ENCODE measurements at places on chromosomes 16 and 17.

- no peak for DNase-seq
Measured at GRCh38 chr16:74192281-74192797, 104.3 kb upstream of the PSMD7 start.

GRCh38 chr16:9047689-9048301 is 43.6 kb upstream of the HAPSTR1 start:
- DNase-seq, result no peak

DNA sequence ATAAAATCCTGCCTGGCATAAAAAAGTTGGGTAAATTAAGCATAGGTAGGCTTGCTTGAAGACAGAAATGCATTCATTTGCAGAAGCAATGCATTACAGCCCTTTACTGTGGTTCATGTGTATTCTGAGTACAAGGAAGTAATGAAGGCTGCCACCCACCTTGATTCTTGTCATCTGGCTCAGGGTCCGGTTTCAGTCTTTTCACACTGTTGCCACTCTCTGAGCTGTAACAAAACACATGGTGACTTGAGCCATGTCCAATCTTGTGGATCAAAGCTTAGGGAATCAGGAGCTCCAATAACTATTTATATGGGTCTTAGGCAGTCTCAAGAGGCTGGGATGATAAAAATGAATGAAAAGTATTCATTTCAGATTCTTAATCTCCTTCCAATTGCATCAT is 22.0 kb downstream of the PSME3IP1 start:
- no peak for DNase-seq

GRCh38 chr17:73660366-73660765 is 16.1 kb upstream of the SDK2 start:
- DNase-seq, result no peak

DNA sequence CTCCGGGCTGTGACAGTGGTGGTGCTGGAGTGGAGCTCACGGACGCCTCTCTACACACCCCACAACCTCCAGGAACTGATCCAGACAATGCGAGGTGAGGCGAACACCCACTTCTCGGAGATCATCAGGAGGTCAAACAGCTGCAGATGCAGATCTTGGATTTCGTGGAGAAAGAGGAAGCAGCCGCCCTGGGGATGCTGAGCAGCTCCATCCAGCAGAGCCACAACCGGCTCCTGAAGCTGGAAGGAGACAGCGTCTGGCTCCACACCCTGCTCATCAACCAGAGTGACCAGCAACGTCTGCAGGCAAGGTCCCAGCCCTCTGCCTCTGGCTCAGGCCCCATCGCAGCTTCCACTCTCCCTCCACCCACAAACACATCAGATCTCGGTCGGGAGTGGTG is 13.2 kb upstream of the SLC16A5 start:
- DNase-seq, result no peak

DNA sequence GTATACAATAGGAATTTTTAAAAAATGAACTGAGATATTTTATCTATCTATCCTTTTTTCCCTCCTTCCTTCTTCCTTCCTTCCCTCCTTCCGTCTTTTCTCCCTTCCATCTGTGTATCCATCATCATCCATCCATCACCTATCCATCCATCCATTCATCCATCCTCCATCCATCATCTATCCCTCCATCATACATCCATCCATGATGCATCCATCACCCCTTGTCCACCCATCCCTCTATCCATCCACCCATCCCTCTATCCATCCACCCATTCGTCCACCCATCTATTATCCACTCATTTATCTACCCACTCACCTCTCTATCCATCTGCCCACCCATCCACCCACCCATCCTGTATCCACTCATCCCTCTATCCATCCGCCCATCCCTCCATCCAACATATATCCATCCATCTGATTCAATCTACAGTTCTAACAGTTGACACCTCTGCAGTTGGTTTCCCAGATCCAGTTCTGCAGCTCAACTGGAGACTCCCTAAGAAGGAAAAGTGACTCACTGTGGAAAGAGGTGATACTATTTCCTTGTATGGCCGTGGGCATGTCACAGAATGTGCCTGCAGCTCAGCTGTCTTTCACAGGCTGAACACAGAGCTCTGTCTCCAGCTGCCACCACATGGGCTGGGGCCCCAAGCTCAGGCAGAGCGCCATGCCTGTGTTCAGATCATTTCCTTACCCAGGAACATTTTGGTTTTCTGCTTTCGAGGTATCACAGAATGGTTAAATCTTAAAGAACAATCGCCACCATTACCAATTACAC is 130.8 kb downstream of the XYLT1 start:
- DNase-seq, result no peak

GRCh38 chr17:47285003-47285402 is 31.4 kb downstream of the ITGB3 start:
- DNase-seq, result no peak

GRCh38 chr16:24998201-24998600 is 17.0 kb downstream of the ARHGAP17 start:
- DNase-seq, result no peak

DNA sequence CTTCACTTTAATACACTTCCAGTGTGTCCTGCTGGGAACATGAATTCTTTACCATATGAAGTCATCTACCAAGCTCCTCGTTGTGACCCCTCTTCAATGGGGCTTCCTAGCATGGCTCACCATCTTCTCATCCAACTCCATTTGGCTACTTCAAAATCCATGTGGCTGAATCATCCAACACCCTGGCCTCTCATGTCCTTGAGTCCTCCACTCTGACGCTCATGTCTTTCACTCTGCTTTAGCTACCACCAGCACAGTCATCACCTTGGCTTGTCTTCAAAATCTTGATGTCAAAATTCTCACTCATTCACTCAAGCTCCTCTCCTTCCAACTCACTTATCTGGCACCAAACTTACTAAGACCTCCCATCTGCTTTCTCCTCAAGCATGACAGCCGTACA is 35.8 kb downstream of the AMFR start:
- DNase-seq, result no peak

DNA sequence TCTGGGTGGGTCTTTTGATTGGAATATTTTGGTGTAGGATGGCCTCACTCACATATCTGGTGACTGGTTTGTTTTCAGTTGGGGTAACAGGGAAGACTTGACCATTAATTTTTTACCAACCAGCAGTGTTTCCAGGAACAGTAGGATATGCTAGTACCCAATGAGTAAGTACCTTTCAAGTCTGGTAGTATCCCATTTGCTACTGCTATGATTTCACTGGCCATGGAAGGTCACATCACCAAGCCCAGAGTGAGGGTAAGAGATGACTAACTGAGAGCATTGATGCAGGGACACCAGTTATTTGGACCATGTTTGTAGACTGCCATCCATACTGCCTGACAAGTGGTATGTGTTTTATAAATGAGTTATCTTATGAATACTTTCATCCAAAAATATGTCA is 277.7 kb downstream of the MAP2K6 start:
- DNase-seq, result no peak

DNA sequence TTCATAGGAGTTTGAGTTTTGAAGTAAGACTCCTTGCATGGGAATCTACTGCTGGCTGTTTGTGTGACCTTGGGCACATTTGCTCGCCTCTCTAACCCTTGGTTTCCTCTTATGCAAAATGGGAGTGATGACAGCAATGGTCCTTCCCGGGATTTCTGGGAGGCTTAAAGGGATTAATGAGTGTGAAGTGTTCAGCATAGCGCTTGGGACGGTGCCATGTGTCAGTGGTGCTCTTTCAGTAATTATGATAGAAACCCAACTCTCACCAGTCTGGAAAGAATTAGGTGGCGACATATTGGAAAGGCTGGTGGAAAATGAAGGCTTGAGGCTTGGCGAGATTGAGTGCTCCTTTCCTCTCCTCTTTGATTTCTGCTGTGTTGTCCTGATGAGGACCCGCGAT is 429.2 kb upstream of the EEF2KMT start:
- no peak for DNase-seq

DNA sequence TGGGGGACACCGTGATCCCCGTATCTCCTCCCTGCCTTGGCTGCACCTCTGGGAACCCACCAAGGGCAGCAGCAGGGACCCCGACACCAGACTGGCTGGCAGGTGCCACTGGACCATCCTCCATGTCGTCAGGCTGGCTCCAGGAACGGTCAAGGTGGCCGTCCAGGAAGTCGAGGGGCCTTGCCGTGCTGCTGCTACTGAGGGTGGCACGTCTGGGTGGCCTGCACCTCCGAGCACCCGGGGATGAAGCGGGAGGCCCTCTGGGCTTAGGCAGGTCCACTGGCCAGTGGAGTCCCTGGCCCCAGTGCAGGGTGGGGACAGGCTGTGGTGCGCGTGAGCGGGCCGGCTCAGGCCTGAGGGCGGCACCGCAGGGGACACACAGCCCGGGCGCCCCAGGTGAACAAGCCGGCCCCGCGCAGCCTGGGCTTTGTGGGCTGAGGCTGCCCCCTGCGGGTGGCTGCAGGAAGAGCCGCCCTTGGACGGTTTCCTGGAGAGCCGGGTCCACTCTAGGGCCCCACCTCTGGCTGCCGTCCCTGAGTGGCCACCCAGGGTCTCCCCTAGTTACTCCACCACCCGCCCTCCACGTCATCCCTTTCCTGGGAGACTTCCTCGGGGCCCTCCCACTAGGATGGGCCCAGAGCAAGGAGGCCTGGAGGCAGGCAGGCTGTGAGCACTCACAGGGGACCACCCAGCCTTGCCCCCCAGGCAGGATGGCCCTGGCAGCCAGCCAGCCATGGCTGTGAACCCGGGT is 42.8 kb upstream of the ZC3H18 start:
- DNase-seq, result peak; percentile 83

DNA sequence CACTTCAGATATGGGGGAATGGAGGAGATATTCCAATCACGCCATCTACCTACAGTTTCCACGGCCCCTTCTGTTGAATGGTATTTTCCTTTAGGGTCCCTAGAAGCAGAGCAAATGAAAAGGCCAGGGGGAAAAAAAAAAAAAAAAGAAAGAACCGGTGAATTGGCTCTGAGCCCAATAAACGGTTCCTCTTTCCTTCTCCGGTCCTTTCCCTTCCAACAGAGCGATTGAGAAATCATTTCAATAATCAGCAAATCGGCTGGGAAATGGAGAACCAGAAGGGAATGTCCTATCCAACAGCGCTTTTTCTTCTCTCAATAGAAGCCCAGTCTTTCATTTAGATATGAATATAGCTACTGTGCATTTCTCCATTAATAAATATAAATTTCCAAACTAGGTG is 26.8 kb upstream of the HOXB13 start:
- DNase-seq, result no peak

- peak; percentile 84 for DNase-seq
Measured at GRCh38 chr17:67245694-67246402, 852 bp upstream of the HELZ start.

DNA sequence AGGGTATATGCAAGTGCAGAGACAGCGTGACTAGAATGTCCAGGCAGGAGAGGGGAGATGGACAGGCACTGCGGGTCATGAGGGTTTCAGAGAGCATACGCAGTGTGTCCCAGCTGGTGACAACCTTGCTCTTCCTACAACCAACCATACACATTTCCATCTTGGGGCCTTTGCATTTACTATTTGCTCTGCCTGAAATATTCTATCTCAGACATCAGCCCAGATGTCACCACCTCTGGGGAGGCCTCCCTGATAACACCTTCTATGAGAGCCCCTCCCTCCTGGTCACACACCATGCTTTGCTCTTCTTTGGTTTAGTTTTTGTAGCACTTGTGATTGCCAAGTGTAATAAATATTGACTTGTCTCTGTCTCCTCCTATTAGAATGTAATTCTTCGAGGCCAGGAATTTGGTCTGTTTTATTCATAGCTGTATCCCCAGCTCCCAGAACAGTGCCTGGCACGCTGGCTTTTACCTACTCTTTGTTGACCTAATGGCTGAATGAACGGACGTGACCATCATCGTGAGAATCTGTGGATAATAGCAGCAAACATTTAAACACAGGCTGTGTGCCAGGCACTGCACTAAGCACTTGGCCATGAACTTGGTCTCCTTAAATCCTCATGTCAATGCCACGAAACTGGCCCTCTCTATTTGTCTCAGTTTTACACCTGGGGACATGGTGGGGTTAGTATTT is 51.9 kb downstream of the PLCG2 start:
- DNase-seq, result no peak

DNA sequence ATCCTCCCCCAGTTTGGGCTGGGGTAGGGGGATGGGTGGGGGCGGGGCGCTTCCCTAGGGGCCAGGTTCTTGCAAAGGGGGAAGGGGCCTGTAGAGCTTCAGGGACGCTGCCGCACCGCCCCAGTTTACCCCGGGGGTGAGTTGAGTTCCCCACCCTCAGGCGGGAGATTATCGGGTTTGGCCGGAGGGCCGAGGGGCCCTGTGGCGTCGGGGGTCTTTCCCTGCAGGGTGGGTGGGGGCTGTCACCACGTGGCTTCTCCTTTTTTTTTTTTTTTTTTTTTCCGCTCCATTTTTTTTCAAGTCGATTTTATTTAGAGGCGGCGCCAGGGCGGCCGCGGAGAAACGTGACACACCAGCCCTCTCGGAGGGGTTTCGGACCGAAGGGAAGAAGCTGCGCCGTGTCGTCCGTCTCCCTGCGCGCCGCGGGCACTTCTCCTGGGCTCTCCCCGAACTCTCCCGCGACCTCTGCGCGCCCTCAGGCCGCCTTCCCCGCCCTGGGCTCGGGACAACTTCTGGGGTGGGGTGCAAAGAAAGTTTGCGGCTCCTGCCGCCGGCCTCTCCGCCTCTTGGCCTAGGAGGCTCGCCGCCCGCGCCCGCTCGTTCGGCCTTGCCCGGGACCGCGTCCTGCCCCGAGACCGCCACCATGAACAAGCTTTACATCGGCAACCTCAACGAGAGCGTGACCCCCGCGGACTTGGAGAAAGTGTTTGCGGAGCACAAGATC is at the start of gene IGF2BP1:
Gene IGF2BP1, plus strand, starts transcription at position 283 of the 724 bp plus-strand sequence. Its CDS starts 361 bp downstream, at position 644.
- peak; percentile 75 for DNase-seq

DNA sequence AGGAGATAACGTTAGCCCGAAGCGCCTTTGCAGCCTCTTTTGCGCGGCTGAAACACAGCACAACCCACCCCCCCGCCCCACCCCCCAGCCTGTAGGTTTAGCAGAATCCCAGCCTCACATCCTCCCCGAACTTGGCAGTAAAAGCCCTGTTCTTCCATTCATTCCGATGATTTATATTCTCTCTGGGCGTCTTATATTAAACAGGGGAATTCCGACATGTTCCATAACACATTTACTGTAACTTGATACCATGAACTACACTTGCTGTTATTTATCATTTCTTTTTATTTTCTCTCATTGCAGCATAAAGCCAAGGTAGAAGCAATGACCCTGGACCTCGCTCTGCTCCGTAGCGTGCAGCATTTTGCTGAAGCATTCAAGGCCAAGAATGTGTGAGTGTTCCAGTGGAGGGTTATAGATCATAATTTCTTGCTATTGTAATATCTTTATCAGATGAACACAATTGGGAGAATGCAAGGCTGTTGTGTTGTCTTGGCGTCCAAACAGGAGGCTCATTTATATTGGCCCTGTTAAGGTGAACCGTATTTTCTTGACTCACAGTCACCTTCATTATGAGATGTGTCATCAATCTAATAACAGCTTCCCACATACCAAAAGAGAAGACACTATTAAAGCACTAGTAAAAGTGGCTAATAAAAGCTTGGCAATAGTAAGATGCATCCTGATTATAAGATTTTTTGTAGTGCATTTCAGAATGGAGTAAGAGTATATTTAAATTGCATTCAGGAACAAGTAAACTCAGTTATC is 287.3 kb downstream of the WWOX start:
- DNase-seq, result no peak
